ENCODE measurements at places on chromosomes 16 and 17.

DNA sequence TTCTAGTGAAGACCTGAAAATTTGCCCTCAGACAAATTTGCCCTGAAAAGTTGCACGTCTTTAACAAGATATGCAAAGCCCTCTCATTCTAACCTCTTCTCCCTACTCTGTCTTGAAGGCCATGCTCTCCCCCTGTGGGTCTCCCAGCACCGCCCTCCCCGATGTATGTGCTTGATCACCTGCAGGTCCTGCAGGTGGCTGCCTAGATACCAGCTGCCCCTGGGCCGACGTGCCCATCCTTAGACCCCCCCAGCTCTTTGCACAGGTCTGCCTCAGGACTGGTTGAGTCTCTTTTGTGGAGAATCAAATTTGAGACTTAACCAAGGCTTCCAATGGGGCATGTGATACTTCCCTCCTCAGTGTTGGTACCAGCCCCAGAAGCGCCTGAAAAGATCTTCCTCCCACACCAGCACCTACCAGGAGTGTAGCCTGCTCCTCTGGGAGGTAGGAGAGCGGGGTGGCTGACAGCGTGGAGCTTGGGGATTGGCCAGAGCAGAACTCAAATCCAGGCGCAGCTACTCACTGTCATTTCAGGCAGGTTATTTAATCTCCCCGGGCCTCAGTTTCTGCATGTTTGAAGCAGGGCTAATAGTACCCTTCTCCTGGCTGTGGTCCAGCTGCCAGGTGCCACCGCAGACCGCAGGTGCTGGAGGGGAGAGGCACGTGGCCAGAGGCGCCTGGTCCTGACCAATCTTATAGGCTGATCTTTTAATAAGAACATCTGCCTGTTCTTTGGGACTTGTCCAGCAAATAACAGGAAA lies 4.5 kb upstream of the MRPL38 start:
- no peak for DNase-seq

- DNase-seq = no peak
These were observed 26.0 kb downstream of the CEP131 start for GRCh38 chr17:81196505-81197408.

DNA sequence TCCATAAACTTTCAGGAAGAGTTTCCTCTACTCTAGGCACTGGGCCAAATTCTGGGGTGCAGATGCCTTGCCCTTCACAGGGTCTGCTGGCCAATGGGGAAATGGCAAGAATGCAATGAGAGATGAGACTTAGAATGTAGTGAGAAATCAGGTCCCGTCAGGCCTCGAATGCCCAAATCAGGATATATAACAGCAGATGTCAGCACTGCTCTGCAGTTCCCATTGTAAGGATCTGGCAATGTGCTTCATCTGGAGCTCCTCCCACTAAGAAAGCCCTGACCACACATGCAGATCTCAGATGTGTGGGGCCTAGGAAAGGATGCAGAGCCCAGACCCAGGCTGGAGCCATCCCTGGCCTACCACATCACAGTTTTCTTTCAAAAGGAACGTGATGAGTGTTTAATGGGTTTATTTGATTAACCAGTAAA lies 13.9 kb upstream of the LPCAT2 start:
- DNase-seq = peak; percentile 80

GRCh38 chr16:70730031-70730430 lies 44.2 kb upstream of the MTSS2 start:
- no peak for DNase-seq

DNA sequence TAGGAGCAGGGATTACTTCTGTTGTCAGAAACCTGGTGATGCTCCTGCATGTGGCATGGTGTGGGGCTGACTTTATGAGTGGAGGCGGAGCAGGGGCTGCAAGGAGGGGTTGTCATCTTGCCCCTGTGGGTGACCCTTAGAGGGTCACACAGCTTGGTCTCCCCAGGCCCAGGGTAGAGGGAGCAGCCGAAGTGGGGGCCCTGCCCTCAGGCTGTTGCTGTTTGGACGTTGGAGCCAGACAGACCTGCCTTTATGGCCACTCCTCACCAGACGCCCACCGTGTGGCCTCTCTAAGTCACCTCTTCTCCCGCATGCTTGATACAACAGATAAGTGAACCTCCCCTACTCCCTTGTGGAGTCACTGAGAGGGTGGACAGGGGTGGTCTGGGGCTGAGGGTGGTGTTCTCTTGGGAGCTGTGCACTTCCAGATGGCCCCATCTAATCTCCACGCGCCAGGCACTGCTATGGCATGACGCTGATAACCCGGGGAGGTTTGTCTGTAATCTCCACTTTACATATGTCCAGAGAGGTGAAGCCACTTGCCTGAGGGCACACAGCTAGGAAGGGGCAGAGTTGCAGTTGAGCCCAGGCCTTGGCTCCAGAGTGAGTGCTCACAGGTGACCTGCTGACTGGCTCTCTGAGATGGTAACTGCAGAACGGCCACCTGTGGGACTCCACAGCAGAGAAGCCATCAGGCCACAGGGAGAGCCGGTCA lies 10.0 kb downstream of the MAP2K3 start:
- DNase-seq = no peak

DNA sequence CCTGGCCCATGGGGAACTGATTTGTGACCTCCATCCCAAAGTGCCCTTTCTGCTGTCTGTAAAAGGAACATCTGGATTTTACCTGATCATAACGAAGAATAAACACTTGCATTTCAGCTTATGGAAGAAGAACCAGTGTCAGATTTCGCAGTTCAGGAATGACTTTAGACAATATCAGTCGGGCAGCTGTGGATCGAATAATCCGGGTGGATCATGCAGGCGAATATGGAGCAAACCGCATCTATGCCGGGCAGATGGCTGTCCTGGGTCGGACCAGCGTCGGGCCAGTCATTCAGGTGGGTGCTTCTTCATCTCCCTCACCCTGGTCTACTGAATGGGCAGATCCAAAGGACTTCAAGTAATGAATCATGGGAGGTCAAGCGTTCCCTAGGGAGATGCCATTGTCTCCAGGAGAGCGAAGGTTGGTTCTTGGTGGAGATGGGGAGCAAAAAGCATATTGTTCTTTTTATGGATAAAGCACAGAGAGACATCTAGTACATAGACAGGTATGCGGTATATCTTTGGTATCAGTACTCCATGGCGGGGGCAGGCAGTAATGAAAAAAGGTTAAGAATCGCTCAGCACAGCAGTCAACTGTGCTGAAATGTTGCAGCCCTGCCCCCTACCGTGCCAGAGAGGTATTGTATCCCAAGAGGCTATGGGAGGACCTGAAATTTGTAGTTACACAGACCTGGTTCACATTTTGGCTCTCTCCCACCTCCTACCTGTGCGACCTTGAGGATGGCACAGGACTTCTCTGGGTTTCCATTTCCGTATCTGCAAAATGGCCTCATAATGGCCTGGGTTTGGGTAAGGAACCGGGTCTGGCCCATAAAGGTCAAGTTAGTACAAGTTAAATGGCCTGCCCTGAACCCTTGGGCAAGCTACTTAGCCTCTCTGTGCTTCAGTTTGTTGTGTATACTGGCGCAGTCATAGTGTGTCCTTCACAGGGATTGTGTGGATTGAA lies 4.7 kb downstream of the COQ7 start:
- DNase-seq = peak; percentile 24

DNA sequence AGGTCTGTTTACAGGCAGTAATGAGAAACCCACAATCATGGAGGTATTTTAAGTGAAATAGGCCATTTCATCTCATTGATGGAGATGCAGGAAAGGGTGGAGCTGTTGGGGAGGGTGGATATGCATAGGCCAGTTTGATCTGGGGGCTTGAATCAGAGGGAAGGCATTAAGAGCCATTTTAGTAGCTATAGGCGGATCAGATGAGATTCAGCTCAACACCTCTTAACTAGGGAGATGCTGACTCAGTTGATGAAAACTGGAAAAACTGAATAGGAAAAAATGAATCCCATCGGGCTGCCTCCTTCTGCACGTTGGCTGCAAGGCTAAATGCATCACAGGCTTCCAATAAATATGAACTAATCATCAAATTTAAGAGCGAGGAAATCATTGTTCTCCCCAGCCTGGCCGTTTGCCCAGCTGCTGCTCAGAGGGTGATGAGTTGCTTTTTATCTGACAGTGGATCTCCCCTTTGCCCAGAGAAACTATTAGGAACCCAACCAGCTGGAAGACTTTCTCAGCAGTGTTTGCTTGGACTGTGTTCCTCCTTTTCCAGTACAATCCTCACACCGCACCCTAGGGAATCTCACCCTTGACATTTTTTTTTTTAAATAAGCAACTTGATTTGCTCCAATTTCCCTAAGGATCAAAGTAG lies 149.6 kb downstream of the SOX9 start:
- no peak for DNase-seq

- no peak for DNase-seq
These were observed 23.7 kb upstream of the RPTOR start for GRCh38 chr17:80520810-80521455.

- no peak for DNase-seq
These were observed 163.4 kb upstream of the ERCC4 start for GRCh38 chr16:13756411-13757140.

DNA sequence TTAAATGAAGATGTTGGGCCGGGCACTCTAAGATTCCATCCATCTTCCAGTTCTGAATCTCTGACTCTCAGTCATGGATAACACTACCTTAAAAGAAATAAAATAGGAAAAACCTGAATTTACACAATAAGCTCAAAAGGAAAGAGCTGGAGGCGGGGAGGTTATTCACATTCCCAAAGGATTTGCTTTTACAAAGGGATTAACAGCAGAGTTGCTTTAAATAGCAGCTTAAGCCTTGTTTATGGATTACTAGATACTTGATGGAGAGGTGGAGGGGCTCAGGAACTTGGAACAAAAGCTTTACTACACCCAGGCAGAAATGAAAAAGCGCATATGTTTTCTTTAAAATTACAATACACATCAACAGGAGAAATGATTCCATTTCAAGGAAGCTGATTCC lies 84.5 kb downstream of the XYLT1 start:
- DNase-seq = no peak

All from foreskin melanocyte (primary cell).